ENCODE measurements at places on chromosomes 7 and 10. TPM values are rescaled to one million over a fixed set of nuclear protein-coding genes. Genes with fewer than 3 reads are reported as not detected.

The CLCN1 gene
- not detected for total RNA-seq

The RNF133 gene
- total RNA-seq, result 1.1 TPM

The LRGUK gene
- 0.33 TPM for total RNA-seq

The SP4 gene
- 2.4 TPM for total RNA-seq

The ZNF679 gene
- total RNA-seq, result not detected

The WEE2 gene
- total RNA-seq, result not detected

The CRYGN gene
- total RNA-seq, result not detected

The AMPH gene
- 1.00 TPM for total RNA-seq
